ENCODE measurements at places on chromosomes 2 and 18.

- DNase-seq, result no peak
Measured at GRCh38 chr2:96899413-96899741, 29.5 kb upstream of the SEMA4C start.

DNA sequence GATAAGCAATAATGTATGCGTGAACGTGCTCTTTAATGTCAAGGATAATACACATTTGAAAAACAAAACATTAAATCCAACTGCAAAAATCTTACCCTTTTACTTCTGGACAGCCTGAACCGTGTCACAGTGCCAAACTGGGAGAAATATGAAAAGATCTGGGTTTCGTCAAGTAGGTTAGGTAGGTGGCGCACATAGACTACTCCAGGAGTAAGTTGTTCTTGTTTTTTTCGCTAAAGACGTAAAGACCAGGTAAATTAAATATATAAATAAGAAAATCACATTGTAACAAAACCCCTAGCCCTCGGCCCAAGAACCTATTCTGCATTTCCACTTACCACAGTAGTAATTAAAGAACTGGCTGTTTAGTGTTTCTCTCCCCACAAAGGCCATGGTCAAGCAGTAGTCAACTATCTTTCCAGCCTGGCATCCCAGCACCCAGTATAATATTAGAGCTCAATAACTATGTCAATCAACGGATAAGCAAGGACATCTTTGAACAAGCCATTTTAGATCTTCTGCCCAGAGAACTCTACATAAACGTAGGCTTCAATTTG lies 1.1 kb downstream of the NIFK start:
- DNase-seq, result no peak

DNA sequence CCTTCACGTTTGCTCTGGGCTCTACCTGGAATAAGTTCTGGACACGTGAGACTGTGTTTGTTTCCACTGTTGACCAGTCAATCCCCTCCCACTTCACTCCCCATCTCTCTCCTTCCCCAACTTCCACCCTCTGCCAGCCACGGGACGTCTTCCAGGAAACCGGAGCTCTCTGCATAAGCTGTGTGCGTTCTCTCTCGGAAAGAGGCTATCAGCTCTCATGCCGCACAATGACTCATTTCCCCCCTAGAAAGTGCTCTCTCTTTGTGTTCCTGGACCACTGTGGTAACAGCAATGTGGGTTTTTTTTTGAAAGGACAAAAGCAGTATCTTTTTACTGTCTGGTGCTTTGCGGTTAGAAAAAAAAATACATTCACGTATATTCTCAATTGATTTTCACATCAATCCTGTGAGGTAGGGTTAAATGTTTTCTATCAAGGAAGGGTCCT lies 10.2 kb downstream of the PROKR1 start:
- DNase-seq, result peak; percentile 14

DNA sequence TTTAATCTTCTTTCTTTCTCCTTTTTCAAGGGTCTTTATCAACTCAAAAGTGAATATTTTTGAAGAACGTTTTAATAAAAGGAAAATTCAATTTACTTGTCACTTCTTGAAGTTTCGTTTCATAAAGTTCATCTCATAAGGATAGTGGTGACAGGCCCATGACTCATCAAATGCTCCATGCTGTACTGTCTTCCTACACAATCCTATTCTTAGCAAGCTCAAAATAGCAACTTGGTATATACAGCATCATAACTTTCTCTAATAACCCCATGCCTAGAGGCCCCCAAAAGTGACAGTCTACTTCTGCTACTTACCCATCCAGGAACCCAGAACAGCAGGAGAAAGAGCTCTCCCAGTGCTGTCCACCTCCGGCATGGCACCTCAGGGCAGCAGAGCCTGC lies 7.7 kb downstream of the FBXO15 start:
- no peak for DNase-seq

GRCh38 chr2:75710220-75710576 lies 517 bp downstream of the GCFC2 start:
- no peak for DNase-seq

GRCh38 chr2:37468170-37468569 lies 123.7 kb downstream of the QPCT start:
- DNase-seq, result no peak
